SW480 (cell line): ENCODE measurements at places on chromosomes 1 and 21.
A peak's percentile ranks its signal among the peaks of the same experiment; 100 is the strongest.

DNA sequence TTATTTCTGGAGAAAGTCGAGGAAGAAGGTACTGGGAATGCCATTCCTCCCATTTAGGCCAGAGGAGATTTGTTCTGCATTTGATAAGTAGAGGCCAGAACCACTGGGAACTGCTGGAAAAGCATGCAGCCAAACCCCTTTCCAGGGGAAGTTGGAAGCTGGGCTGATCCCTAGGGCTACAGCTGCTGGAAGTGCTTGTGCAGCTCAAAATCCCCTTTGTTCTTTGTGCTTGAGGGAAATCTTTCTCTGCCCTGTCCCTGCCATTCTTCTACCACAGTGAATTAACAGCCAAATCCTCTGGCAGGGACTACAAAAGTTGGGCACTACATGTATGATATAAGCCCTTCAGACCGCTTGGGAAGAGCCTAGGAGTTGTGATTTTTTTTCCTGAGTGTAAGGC lies 734.1 kb downstream of the LRRIQ3 start:
- no peak for DNase-seq

- no peak for DNase-seq
Measured at GRCh38 chr1:24302209-24302611, 16.9 kb upstream of the GRHL3 start.

- peak; percentile 40 for DNase-seq
Measured at GRCh38 chr1:59814901-59815825, at the start of gene HOOK1. HOOK1 (plus strand) TSS chr1:59814949; CDS start chr1:59815118, 169 bp downstream.

- peak; percentile 92 for DNase-seq
Measured at GRCh38 chr1:156212833-156213643, at the start of gene PMF1. PMF1 (plus strand) TSS chr1:156213007; CDS start chr1:156213016, 9 bp downstream.

DNA sequence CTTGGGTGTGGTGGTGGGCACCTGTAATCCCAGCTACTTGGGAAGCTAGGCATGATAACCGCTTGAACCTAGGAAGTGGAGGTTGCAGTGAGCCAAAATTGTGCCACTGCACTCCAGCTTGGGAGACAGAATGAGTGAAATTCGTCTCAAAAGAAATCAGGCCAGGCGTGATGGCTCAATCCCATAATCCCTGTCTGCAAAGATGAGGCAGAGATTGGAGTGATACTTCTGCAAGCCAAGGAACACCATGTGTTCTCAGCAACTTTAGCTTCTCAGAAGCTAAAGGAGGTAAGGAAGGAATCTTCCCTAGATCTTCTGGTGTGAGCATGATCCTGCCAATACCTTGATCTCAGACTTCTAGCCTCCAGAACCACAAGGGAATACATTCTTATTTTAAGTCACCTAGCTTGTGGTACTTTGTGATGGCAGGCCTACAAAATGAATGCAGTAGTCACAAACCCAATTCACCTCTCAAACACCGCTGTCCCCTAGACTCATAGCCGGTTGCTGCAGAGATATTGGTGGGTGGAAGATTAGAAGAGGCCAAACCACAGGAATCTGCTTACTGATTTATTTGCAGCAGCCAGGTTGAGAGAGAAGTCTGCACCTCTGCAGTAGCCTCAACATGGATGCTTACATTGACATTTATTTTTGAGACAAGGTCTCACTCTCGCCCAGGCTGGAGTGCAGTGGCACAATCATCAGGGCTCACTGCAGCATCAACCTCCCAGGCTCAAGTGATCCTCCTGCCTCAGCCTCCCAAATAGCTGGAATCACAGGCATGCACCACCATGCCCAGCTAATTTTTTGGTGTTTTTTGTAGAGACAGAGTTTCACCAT lies 18.6 kb downstream of the L1TD1 start:
- peak; percentile 33 for DNase-seq

DNA sequence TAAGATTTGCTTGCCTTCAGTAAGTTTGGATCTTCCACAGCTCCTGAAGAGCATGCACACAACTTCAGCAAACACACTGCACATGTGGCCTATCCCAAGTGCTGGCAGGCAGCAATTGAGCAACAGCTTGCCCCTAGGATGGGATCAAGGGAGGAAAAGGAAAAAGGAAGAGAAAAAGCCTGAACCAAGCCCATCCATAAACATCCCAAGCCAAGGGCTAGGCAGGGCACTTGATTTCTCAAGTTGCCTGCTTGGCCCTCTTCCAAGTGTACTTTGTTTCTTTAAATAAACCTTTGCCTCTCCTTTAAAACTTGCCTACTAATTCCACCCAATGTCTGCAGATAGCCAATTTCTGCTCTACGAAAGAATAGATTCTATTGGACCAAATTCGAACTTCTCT lies 49.0 kb upstream of the OLFM3 start:
- no peak for DNase-seq

DNA sequence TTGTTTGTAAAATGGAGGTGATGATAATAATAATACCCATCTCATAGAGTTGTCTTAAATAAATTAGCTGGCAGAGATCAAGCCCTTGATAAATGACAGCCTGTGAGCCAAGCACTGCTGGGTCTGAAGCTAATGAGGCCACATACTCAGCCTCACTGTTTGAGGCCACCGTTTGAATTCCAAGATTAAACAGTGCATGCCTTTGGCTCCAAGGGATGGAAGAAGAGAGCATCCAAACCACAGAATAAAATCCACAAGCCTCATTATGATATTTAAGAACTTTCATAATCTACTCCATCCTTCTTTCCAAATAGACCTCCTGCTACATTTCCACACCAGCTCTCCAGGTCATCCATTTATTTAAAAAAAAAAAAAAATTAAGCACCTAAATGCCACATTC lies 29.0 kb downstream of the TGFBR3 start:
- no peak for DNase-seq

- DNase-seq: no peak
Measured at GRCh38 chr21:35316933-35317332, 267.8 kb upstream of the RUNX1 start.

GRCh38 chr1:164763098-164763497 lies 204.1 kb downstream of the PBX1 start:
- DNase-seq: no peak

DNA sequence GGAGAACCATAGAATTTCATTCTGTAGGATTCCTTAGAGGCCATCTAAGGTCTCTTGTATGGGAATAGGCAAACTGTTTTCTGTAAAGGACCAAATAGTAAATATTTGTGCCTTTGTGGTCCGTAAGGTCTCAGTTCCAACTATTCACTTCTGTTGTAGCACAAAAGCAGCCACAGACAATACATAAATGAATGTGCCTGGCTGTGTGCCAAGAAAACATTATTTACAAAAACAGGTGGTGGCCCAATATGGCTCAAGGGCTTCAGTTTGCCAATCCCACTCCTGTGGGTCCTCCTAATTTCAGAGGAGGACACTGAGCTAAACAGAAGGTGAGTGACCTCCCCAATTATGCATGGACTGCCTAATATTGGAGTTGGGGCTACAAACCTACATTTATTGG lies 67.6 kb upstream of the EDEM3 start:
- no peak for DNase-seq

- no peak for DNase-seq
Measured at GRCh38 chr1:202935844-202936243, 8.8 kb upstream of the KLHL12 start.

DNA sequence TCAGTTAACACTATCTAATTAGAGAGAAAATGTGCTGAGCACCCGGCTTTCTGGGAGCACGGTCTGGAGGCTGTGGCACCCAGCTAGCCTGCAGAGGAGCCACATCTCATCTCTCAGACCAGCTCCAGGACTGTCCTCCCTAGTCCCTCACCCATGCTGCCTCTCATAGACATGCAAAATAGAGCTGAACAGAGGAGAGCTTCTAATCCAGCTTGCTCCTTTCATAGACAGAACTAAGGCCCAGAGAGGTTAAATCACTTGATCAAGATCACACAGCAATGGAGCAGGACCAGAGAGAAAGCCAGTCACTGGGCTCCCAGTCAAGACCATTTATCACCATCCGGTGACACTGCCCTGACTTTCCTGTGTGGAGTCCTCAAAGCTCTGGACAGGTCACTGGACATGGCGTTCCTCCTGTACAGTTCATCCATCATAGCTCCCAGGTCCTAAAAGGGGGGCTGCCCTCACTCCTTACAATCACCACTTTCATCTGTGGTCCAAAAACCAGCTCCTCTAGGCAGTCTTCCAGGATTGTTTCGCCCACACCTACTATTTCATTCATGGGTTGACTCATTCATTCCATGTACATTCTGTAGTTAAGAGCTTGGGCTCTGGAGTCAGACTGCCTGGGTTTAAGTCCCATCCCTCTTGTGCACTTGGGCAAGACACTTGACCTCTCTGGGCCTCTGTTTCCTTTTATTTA lies 8.8 kb upstream of the CAMK2N1 start:
- DNase-seq: peak; percentile 47

DNA sequence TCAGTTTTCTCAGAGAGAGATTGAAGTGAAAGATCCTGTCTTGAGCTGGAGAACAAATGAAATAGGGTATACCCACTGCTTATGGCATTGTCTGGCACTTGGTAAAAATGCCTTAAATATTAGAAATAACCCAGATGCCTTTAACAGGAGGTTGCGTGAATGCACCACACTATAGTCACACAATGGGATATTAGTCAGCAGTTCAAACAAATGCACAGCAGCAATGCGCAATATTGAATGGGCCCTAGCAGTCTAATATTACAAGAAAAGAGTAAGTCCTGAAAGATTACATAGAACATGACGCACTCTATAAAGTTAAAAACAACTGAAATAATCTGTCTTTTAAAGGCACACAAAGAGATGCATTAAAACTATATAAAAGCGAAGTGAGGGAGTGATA lies 161.1 kb downstream of the EDEM3 start:
- DNase-seq: no peak

- DNase-seq: no peak
Measured at GRCh38 chr1:228861832-228862180, 126.5 kb downstream of the RHOU start.

- peak; percentile 40 for DNase-seq
Measured at GRCh38 chr1:14915356-14916054, 238.0 kb upstream of the TMEM51 start.

DNA sequence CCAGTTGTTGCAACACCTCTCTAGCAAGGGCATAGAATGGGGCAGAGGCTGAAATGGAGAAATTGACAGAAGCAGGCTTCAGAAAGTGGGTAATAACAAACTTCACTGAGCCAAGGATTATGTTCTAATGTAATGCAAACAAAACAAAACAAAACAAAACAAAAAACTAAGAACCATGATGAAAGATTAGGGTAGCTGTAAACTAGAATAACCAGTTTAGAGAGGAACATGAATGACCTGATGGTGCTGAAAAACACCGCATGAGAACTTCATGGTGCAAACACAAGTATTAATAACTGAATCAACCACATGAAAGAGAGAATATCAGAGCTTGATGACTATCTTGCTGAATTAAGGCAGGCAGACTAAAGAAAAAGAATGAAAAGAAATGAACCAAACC lies 1707.7 kb downstream of the BRINP3 start:
- no peak for DNase-seq

- DNase-seq: no peak
Measured at GRCh38 chr1:14987829-14988603, 165.5 kb upstream of the TMEM51 start.

DNA sequence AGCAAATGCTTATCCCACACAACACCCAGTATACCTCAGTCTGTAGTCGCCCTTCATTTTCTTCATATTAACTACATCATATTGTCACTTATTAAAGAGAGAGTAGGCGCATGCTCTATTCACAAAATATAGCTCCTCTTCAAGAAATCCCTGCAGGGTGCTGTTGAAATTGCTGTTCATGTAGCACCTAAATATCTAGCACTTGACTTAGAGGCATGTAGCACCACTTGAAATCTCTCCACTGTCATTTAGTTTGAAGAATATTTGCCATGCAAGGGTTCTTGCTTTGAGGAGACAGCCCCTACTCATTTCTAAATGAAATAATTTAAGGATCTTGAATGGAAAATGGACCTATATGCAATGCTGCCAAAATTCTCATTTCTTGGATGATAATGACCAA lies 20.9 kb upstream of the LRRC8B start:
- no peak for DNase-seq

DNA sequence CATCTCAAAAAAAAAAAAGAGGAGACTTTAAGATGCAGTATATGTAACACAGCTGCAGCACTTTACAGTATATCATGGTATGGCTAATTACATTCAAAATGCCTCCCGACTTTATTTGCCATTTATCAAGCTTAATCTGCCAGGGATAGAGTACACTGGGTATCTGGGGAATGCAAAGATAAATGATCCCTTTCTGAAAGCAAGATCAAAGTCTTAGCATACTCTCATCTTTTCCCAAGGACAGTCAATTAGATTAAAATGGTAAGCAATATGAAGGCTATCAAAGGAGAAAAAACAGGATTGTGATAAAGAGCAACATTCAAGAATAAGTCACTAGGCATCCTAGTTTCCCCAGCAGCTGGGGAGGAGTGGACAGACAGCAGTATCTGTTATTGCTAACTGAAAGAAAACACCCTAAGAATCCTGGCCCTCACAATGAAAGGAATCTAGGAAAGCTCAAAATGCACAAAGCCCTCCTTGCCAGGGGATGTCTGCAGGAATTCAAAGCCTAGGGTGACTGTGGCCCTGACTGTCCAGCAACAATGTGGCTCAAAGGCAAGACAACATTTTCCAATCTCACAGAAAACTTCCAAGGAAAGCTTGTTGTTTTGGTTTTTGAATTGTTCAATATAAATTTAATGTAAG lies 56.7 kb upstream of the RAP1GAP start:
- DNase-seq: no peak

DNA sequence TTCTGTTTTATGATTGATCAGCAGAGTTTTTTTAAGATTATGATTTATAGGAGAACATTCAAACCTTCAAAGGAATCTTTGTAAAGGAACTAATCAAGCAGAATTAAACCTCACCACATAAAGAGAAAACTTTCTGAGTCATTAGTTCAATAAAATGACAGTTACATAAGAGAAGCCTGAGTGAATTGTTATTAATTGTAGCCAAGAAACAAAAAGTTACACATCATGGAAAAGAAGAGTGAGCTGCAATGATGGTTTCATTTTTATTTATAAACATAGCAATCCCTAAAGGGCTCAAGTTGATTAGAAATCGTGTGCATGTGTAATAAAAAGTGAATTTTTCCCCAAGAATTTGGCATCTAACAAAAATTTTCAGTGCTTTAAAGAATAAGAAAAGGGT lies 731.4 kb downstream of the LTN1 start:
- DNase-seq: no peak

DNA sequence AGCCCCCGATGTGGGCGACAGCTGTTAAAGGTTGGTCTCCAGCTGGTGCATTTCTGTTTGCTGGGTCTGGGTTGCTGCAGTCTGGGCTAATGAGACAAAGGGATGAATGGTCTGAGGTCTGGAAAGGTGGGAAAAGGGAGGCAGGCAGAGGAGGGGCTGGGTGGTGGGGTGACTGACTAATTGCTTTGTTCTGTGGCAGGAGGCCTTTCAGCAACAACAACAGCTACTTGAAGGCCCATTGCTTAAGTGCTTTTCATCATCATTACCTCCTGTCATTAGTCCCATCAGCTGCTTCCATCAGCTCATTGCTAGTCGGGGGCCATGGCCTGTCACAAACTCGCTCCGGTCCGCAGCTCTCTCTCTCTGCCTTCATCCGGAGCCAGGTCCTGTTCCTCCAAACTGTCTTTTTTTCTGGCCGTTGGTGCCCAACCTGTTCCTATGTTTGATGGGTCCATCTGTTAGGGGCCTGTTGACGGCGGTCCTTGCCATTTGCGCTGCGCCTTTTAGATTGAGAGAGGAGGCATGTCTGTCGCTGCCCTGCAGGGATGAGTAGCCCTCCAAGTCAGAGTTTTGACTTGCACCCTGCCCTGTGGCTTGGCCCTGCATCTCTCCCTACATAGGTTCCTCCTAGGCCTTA lies 105.6 kb upstream of the PLXNA2 start:
- DNase-seq: no peak
